Activated CD8-positive, alpha-beta memory T cell treated with anti-CD3 and anti-CD28 coated beads for 1 hour (primary cell): ENCODE measurements at places on chromosomes 6 and 20.

- no peak for DNase-seq
These were observed 17.4 kb downstream of the SHLD1 start for GRCh38 chr20:5767493-5768098.

- no peak for DNase-seq
These were observed 54.4 kb downstream of the HMGN3 start for GRCh38 chr6:79180052-79180451.

GRCh38 chr20:16505894-16506293 is 67.4 kb downstream of the KIF16B start:
- no peak for DNase-seq

DNA sequence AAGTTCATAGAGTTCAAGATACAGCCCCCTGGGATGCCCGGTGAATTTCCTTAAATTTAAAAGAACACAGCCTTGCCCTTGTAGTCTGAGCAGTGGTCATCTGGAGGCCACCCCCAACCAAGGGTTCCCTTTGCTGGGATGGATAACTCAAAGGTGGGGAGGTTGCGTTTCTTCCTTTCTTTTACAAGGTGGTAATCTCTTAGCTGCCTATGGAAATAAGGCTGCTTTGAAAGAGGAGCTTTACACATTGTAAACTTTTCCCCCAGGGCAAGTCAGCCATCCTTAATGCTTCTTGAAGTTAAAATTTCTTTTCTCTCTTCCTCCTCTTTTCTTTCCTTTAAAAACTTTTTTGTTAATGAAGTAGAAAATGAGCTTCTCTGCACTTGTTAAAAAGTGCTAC is 71.2 kb upstream of the PRDM1 start:
- no peak for DNase-seq

DNA sequence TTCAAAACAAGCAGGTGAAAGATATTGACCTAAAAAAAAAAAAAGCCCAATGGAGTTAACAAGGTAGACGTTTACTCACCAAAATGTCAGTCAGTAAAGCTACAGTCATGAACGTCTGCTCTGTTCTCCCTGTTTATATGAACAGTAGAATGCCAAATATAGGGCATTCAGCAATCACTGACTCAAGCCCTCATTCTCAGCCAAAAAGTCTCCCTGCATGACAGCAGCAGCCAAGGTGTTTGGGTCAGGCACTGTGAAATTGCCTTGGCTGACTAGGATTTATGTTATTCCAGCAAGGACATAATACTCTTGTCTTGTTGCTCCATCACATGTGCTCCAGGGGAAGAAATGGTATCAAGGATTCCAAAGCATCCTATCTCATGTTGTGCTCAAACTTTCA is 194.7 kb upstream of the RSPO3 start:
- no peak for DNase-seq

GRCh38 chr6:44771647-44772415 is 384.3 kb downstream of the CDC5L start:
- no peak for DNase-seq

DNA sequence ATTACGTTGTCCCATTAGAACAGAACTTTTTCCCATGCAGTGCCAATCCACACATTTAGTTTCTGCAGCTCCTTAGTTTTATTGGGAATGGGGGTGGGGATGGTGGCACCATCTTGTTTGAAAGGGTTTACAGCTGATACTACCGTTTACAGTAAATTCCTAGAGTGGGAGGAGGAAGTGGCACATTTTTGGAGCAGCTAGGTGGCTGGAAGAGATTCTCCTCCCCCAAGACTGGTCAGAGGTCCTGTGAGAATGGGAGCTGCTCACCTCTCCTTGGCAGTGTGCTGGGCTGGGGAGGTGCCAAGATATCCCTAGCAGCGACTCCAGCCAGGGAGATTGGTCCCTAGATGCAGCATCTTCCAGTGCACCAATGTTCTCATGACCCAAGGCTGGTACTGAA is 12.4 kb upstream of the CCN6 start:
- no peak for DNase-seq

DNA sequence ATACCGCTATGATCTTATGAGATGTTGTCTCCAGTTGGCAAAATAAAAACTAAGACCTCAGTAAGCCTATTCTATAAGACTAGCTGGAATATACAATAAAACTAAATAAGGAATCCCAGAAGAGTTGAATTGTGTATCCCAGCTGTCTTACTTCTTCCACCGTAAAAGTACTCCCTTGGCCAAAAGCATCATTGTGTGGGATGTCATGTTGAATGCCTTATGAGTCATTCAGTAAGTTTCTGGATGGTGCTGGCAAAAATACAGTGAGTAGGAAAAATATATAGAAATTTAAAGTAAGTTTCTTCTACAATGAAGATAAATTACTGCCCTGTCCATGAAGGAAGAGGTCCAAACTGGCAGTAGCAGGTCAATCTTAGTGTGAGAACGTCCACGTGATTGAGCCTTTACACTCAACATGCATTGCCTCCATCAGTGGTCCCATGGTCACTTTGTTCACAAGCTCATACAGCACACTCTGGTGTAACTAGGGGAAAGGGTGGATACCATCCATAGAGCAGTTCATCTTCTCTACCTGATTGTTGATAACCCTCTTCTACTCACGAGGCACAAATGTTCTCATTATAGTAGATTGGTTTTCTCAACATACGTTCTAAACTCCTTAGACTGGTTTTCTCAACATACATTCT is 13.7 kb upstream of the ZNF318 start:
- DNase-seq: no peak

GRCh38 chr6:157220485-157220884 is 102.8 kb downstream of the TMEM242 start:
- DNase-seq: no peak

GRCh38 chr6:37366910-37367309 is 13.1 kb downstream of the RNF8 start:
- no peak for DNase-seq

- no peak for DNase-seq
These were observed 21.2 kb upstream of the HLA-B start for GRCh38 chr6:31378062-31378720.

GRCh38 chr6:63640062-63640461 is 4.5 kb downstream of the PHF3 start:
- DNase-seq: no peak

GRCh38 chr20:38610521-38610920 is 8.9 kb downstream of the ARHGAP40 start:
- DNase-seq: no peak

DNA sequence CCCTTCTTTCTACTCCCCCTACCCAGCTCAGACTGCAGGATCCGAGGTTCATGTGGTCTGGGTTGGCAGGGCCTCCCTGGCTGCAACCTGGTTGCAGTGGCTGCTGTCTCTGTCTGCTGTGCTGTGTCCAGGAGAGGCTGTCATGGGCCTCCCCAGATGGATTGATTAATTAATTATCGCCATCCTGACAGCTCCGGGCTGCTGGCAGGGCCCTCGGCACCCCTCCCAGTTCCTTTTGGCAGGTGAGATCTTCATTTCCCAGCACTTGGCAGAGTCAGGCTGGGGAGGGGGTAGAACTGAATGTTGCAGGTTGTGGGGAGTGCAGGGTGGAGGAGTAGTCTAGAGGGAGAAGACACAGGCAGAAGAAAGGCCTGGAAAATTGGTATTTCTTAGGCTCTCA is 56.7 kb upstream of the ZFAND3 start:
- no peak for DNase-seq

- no peak for DNase-seq
These were observed 4.7 kb upstream of the RIPOR2 start for GRCh38 chr6:24940311-24940917.

DNA sequence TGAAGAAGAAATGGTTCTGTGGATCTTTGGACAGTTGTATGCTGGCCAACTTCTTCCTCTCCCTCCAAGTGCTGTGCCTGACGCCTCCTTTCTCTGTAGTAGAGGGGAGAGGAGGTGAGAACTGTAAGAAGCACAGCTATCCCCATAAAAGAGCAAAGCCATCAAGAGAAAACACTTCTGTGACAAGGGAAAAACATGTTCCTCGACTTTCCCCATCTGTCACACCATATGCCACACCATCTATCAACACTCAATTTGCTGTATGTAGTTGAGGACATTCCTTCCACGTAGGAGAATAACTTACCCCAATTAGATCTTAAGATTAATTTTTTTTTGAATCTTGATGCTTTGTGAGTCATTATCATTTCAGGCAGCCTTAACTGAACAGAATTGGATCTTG is 156.2 kb upstream of the PLCB4 start:
- DNase-seq: no peak

- no peak for DNase-seq
These were observed 75.2 kb upstream of the IYD start for GRCh38 chr6:150293423-150294173.

- DNase-seq: no peak
These were observed 459.9 kb downstream of the TBC1D32 start for GRCh38 chr6:120874422-120874821.

GRCh38 chr20:63829945-63830835 is 874 bp downstream of the ZBTB46 start:
- DNase-seq: no peak

DNA sequence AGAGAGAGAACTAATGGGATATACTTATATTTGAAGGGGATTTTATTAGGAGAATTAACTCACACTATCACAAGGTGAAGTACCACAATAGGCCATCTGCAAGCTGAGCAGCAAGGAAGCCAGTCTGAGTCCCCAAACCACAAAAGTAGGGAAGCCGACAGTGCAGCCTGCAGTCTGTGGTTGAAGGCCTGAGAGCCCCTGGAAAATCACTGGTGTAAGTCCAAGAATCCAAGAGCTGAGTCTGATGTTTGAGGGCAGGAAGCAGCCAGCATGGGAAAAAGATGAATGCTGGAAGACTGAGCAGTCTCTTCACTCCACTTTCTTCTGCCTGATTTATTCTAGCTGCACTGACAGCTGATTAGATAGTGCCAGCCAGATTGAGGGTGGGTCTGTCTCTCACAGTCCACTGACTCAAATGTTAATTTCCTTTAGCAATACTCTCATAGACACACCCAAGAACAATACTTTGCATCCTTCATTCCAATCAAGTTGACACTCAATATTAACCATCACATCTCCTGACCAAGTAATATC is 823.9 kb downstream of the PHF3 start:
- DNase-seq: no peak

DNA sequence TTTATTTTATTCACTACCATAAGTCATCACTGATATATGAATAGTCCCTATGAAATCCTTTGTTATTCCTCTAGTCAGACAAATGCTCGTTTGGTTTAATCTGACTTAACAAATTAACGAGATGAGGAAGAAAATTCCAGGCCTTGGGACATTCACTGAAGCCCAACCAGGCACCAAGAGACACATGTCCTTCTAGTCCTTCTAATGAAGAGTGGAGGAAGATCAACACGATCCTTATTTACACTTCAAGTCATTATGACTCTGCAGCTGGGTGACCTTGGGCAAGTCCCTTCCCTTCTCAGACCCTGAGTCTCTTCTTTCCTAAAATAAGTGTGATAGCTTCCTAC is 117.5 kb downstream of the CEBPB start:
- DNase-seq: no peak

GRCh38 chr20:32554965-32555289 is 30.2 kb downstream of the NOL4L start:
- DNase-seq: no peak

- no peak for DNase-seq
These were observed 236.0 kb upstream of the STXBP5 start for GRCh38 chr6:146968041-146968760.

DNA sequence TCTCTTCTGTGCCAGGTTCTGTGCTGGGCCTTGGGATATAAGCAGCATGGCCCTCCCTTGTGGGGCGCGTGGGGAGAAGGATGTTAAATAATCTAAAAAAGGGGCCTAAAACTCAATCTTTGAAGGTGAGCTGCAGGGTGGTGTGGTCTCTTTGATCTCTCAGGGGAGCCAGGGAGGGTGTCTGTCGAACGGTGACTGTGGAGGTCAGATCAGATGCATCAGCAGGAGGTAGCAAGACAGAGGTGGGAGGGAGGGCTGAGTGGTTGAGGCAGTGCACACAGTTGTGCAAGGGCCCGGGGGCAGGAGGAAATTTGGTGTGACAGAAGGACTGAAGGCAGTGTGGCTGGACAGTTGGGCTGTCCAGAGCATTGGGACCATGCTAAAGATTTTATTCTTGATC is 287.3 kb downstream of the BMP7 start:
- no peak for DNase-seq

DNA sequence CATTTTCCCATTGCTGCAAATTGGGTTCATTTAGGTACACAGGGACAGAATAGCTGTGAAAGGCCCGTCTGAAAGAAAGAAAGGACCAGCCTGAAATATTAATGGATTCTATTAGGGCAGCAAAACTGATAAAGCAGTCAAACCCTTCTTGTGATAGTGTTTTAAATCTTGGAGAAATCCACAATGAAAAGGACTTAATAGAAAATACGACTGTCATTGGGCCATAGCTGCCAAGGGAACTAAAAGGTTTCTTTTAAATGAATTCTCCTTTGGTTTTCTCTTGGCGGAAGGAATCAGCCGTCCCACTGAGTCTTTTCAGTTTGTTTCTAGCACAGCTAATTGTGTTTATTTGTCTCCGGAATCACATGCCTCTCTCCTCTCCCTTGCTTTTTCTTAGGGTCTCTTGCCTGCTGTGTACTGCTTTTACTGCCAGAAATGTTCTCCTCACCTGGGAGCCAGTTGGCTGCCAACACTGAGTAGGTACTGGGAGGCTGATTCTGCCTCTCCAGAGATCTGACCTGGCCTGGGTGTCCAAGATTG is 11.3 kb downstream of the PAQR8 start:
- DNase-seq: no peak

GRCh38 chr20:53364646-53365045 is 229.0 kb downstream of the ZNF217 start:
- DNase-seq: no peak
